ENCODE measurements at places on chromosomes 5 and 9.
A peak's percentile ranks its signal among the peaks of the same experiment; 100 is the strongest.

- DNase-seq = no peak
Measured at GRCh38 chr9:126623314-126623666, 9.6 kb downstream of the LMX1B start.

DNA sequence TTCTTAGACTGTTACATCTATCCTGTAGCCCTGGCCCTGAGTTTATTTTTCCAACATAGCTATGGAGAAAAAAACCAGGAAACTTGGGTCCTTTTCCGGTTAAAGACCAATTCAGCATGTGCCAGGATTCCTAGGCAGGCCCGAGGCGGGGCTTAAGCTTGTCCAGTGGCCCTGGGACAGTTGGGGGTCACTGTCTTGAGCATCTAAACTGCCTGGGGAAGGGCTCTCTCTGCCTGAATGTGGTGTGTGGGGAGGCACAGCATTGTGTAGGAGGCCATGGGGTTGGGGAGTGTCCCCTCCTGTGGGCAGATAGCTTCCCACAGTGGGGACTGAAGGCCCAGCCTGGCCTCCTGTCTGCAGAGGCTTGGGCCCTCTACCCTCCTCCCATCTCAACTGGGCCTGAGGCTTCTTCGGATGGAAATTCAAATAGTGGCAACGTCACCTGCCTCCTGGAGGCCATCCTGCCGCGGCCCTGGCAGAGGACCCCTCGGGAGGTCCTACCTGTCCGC lies 88.8 kb downstream of the PHF2 start:
- DNase-seq = no peak

DNA sequence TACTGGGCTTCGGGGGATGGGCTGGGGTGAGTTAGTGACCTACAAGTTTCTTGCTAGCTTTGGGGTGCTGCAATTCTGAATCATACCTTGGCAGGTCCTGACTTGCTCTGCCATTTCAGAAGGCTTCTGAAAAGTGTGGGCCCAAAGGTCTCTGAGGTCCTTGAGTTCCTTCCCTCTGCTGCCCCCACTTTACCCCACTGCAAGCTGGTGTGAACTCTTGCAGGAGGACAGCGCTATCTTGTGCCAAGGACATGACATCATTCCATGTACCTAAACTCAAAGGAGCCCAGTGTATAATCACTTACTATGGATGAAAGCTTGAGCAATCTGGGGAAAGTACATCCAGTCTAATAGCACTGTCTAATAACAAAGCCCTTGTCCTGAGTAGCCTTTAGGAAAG lies 157.4 kb downstream of the RMI1 start:
- no peak for DNase-seq

GRCh38 chr9:136312436-136312835 lies 8.5 kb upstream of the CCDC187 start:
- peak; percentile 50 for DNase-seq

- DNase-seq = no peak
Measured at GRCh38 chr5:113337515-113338415, 97.0 kb downstream of the TSSK1B start.

- DNase-seq = peak; percentile 4
Measured at GRCh38 chr9:81964218-81965171, 21.2 kb downstream of the SPATA31D3 start.

DNA sequence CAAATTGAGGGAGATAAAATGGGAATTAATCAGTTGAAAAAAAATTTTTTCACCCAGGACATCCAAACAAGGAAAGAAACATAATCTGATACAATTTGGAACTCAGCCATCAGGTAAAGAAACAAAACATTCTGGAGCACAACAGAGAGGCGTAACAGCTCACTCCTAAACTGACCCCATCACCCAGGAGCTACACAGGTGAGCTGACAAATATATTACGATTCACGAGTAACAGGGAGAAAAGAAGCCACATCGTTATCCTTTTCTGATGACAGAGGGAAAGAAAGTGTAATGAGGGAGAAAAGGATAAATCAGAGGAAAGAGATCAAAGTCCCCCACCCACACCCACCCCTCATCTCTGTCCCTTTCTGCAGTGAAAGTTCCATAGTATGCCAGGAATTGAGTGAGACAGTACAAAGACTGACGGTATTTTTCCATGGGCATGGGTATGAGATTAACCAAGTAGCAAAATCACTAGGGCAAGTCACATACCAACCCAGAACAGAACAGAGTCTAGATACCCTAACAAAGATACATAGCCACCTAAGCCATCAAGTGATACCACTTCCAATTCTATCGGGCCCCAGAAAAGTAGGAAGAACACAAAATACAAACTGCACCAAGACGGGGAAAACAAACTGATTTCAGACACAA lies 45.4 kb downstream of the TMEM245 start:
- no peak for DNase-seq

DNA sequence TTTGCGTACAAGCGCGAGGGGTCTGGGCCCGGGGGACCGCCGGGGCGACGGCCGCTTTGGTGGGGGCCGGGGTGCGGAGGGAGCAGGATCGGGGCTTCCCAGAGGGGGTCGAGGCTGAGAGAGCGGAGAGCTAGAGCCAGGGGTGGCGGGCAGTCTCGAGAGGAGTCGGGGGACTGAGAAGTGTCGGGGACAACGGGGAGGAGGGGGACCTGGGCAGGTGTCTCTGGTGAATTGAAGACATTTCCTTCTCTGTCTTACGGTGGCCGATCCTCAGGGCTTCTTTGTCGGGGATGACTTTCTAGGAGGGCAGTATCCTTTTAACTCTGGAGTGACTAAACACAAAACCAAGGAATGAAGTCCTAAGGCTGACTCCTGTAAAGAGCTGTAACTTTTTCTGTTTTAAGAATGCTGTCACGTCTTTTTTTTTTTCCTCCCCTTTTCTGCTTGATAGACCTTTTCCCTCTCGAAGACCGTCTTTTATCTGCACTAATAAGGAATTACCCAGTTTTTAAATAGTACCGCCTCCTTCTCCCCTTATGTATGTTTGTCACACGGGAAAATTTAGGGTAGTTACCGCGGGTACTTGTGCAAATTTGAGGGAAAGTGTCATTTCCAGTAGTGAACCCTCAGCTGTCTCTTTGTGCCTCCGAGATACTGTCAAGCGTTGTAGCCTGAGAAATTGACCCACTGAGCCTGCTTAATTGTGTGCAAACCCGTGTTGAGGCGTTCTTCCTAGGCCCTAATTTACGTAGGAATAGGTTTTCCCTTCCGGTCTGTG lies 822 bp downstream of the DENND4C start:
- no peak for DNase-seq

- peak; percentile 40 for DNase-seq
Measured at GRCh38 chr5:142974409-142974808, 204.2 kb downstream of the ARHGAP26 start.

- no peak for DNase-seq
Measured at GRCh38 chr5:179766726-179767455, 26.9 kb upstream of the LTC4S start.

DNA sequence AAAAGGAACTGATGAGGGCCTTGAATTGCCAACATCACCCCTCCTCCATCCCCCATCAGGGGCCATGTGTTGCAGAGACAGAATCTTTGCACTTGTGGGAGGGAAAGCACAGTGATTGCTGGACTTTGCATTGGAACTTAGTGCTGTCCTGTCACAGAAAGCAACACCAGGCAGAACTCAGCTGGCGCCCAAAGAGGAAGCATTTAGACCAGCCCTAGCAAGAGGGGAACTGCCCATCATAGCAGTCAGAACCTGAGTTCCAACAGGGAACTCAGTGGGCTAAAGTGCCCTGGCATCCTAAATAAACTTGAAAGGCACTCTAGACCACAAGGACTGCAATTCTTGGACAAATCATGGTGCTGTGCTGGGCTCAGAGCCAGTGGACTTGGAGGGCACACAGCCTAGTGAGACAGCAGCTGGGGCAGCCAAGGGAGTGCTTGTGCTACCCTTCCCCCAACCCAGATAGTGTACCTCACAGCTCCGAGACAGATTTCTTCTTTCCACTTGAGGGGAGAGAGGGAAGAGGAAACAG lies 128.1 kb downstream of the ACTL7B start:
- no peak for DNase-seq

- no peak for DNase-seq
Measured at GRCh38 chr5:109307951-109308350, 101.8 kb downstream of the PJA2 start.

GRCh38 chr9:71643330-71643729 lies 125.0 kb downstream of the CEMIP2 start:
- DNase-seq = no peak

- no peak for DNase-seq
Measured at GRCh38 chr5:114363837-114364236, 2.0 kb downstream of the KCNN2 start.

DNA sequence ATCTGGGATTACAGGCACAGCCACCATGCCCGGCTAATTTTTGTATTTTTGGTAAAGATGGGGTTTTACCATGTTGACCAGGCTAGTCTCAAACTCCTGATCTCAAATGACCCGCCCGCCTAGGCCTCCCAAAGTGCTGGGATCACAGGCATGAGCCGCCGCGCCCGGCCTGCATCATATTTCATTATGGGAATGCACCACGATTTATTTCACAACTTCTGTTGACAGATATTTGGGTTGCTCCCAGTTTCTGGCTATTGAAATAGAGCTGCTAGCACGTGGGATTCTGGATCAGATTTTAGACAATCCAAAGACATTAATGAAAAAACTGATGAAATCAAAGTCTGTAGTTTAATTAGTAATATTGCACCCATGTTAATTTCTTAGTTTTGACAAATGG lies 48.4 kb upstream of the FUBP3 start:
- DNase-seq = peak; percentile 74

DNA sequence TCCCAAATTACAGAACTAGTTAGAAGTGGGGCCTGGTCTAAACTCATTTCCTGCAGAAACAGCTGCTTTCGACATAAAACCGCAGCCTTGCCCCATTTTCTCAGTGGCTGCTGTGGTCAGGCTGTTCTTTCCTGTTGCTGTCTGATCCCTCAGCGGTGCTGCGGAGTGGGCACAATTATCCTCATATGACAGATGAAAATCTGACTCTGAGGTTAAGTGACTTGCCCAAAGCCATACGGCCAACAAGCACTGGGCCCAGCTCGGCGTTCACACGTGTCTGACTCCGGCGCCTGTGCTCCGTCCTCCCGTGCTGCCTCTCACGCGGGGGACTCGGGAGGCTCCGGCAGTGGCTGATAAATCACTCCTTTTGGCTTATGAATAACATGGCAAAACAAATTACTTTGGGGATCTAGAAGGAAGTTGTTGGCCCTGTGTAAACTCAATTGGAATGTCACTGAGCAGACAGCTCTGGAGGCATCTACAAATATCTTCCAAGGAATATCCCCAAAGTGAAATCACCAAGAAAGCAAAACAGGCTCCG lies 142.6 kb upstream of the LMX1B start:
- DNase-seq = peak; percentile 77

- DNase-seq = peak; percentile 89
Measured at GRCh38 chr5:60333005-60333571, 366.9 kb downstream of the DEPDC1B start.

DNA sequence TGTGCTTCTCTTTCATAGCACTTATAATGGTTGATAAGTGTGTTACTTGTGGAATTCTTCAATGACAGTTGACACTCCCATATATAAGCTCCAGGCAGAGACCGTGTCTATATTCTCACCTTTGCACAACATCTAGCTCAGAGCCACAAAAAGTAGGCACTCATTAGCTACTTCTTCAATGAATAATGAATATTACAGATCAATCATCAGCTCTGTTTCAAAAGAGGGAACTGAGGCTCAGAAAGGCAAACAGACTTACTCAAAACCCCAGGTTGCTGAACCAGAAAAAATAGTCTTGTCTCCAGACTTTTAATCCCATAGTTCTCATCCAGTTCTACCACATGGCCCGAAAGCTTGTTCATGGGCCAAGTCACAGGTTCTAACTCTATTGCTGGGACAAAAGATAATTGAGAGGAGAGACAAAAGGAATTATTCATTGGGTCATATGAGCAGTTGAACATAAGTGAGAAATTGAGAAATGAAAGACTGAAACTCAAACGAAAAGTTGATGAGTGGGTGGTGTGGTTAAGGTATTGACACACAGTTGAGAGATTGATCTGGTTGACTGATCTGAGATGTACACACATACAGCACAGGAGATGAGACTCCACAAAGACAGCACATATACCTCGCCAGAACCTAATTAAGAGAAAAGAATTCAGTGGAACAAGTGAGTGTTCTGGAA lies 381.6 kb downstream of the EFNA5 start:
- DNase-seq = no peak

- DNase-seq = peak; percentile 55
Measured at GRCh38 chr5:79069488-79070349, at the start of the genes BHMT2 and DMGDH. BHMT2 (plus strand) TSS chr5:79069767; CDS start chr5:79069783, 16 bp downstream. DMGDH (minus strand) TSS chr5:79069674; CDS start chr5:79069620, 54 bp downstream.

DNA sequence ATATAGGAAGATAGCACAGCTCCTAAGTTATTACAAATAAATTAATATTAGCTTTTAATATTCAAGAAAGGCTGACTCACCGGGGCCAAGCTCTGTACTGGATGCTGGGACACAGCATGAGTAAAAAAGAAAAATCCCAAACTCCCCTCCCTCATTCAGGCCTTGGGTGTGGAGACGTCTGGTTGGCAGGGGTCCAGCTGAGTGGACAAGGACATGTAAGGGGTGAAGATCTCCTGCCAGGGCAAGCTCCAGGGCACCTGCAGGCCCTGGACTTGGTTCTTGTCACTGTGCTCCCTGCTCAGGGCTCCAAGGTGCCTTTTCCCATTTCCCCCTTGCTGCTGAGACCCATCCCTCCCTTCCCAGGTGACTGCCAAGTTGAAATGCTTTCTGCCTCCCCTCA lies 388.5 kb downstream of the ENC1 start:
- DNase-seq = no peak

DNA sequence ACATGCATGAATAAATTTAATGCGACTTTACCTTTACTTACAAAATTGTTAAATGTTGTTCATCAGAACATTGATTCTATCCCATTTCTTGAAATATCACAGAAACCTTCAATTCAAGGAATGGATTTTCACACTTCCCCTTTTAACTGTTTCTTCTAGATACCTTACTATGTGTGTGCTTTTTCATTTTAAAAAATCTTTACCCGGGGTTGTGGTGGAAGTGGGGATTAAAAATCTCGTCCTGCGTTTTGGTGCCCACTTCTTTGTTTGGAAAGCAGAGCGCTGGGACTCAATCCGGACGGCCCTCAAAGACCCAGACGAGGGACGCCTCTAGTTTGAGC lies 5.8 kb upstream of the MEF2C start:
- no peak for DNase-seq

GRCh38 chr9:126591922-126592321 lies 21.8 kb upstream of the LMX1B start:
- no peak for DNase-seq

GRCh38 chr5:31113101-31113500 lies 80.4 kb upstream of the CDH6 start:
- DNase-seq = peak; percentile 87
